CD4-positive, CD25-positive, alpha-beta regulatory T cell (primary cell): ENCODE measurements at places on chromosomes 2 and 18. TPM values are rescaled to one million over a fixed set of nuclear protein-coding genes. Genes with fewer than 3 reads are reported as not detected.
A peak's percentile ranks its signal among the peaks of the same experiment; 100 is the strongest.

Gene GKN1
- polyA plus RNA-seq, result not detected

Gene HOXD4
- polyA plus RNA-seq, result not detected

Gene PSTPIP2
- polyA plus RNA-seq, result 10.3 TPM

Gene DCDC2C
- polyA plus RNA-seq, result not detected

Gene EPHA4
- 17.3 TPM for polyA plus RNA-seq

Gene ITGA6
- polyA plus RNA-seq, result 41.4 TPM

DNA sequence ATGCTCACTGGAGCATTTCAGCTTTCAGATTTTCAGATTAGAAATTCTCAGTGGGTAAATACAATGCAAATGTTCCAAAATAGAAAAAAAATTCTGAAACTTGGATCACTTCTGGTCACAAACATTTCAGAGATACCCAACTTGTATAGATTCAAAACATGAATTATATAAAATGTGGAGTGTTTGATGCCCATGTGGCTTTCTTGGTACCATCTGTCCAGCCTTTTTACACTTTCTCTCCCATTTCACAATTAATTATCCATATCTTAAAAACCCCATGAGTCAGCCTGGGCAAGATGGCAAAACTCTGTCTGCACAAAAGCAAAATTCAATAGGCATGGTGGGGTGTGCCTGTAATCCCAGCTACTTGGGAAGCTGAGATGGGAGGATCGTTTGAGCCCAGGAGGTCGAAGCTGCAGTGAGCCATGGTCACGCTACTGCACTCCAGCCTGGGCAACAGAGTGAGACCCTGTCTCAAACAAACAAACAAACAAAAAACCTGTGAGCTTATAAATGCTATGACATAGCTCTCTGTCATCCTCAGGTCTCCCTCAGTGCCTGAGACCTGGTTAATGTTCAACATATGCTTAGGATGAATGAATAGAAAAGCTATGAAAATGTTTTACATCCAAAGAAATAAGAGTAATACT, 146.3 kb upstream of the TTC39C start:
- H3K4me3 ChIP-seq, result no peak overlapping the region
- no peaks in the 10 kb centered on the region for H3K27me3 ChIP-seq
- H3K36me3 ChIP-seq, result no peaks in the 10 kb centered on the region
- peaks cover 43% of the 10 kb centered on the region for H3K4me1 ChIP-seq
- DNase-seq, result no peak

GRCh38 chr2:11969774-11970173, 223.3 kb downstream of the LPIN1 start:
- H3K4me3 ChIP-seq, result no peak overlapping the region
- H3K27ac ChIP-seq, result no peak overlapping the region

DNA sequence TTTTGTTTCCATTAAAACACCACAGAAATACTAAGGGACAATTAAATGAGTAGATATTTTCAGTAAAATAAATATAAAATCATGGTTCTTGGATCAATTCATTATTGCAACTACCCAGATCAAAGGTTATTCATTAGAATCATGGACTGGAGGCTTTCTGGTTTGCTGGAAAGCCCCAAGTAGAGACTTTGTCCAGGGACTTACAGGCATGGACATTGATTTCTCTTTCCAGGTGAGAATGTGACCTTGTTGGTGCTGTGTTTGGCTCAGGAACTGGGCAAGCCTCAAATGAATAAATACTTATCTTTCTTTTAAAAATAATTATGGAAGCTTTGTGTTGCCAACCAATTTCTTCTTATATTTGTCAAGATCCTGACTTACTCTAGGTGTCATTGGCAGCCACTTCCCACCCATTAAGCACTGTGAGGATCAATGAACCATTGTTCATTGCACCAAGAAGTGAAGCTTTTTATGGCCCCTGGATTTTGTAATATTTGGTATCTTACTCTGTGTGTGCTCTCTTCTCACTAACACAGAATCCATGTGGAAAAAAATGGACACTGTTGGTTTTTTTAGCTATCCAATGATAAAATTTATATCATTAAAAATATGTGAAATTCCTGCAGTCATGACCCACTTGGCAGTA, 205.8 kb upstream of the NRXN1 start:
- no peaks in the 10 kb centered on the region for H3K36me3 ChIP-seq
- no peak for DNase-seq
- no peaks in the 10 kb centered on the region for H3K27me3 ChIP-seq
- no peaks in the 10 kb centered on the region for H3K4me1 ChIP-seq
- H3K4me3 ChIP-seq, result no peak overlapping the region

DNA sequence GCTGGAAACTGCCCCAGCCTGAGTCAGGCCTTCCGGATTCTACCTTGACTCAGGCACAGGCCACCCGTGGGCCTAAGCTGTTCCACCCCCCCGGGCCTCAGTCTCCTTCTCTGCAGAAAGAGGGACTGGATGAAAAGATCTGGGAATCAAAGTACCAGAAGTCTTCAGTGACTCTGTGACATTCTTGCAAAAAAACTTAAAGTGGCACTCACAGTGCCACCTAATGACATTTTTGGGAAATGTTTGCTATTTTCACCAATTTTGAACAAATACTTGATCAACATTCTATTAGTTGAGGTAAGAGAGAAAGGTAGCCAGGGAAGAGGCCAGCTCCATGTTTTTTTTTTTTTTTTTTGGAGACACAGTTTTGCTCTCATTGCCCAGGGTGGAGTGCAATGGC, 48.3 kb upstream of the ACAA2 start:
- H3K27me3 ChIP-seq, result no peaks in the 10 kb centered on the region
- H3K4me1 ChIP-seq, result no peaks in the 10 kb centered on the region
- peak; percentile 29 for DNase-seq
- no peak overlapping the region for H3K27ac ChIP-seq
- H3K4me3 ChIP-seq, result no peak overlapping the region

DNA sequence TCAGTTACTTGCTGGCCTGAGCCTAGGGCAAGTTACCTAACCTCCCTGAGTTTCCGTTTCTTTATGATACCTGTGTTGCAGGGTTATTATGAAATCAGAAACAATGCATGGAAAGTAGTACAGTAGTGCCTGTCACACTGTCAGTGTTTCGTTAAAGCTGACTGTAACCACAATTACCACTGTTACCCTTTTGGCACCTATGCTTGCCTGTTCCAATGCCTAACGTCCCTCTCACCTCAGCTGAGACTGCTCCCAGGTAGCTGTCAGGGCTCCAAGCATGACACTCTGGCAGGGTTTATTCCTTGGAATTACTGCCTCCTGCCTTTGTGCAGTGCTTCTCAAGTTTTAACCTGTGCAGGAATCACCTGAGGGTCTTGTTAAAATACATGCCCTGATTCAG, 135.2 kb upstream of the RBMS1 start:
- no peaks in the 10 kb centered on the region for H3K4me1 ChIP-seq
- DNase-seq, result no peak
- no peak overlapping the region for H3K4me3 ChIP-seq
- no peaks in the 10 kb centered on the region for H3K36me3 ChIP-seq
- no peaks in the 10 kb centered on the region for H3K27me3 ChIP-seq

DNA sequence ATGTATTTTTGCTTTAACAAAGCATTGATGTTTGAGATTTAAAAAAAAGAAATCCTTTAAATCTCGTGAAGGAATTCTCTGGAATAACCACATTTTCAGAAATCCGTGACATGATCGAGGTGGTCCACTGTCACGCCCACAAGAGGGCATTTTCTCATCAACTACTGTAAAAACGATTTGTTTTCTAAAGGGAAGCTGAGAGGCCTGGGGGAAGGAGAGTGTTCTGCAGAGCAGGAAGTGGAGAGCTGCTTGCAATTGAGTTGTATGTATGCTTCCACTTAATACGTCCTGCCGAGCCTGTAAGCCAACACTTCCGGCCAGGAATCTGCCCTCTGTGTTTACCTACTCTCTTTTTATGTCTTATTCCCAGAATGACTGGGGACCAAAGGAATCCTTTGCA, 19.4 kb downstream of the KLHL29 start:
- DNase-seq, result no peak
- no peak overlapping the region for H3K27ac ChIP-seq
- H3K27me3 ChIP-seq, result no peaks in the 10 kb centered on the region

DNA sequence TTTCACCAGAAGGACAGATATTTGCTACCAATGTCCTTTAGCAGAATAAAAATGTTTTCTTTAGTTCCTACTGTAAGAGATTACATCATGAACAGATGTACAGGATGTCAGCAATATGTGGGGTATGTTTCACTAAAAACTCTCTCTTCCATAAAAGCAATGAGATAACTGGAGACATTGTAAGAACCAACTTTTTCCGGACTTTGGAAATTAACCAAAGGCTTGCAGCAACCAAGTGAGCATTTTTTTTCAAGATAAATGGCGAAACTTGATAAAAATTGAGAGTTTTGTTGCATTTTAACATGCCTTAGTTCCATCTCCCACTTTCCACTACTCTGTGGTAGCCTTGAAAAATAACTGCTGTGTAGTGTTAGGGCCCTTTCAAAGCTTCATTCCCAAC, 429.8 kb upstream of the CDH2 start:
- H3K4me1 ChIP-seq, result no peaks in the 10 kb centered on the region
- H3K27me3 ChIP-seq, result no peaks in the 10 kb centered on the region
- no peak overlapping the region for H3K27ac ChIP-seq

DNA sequence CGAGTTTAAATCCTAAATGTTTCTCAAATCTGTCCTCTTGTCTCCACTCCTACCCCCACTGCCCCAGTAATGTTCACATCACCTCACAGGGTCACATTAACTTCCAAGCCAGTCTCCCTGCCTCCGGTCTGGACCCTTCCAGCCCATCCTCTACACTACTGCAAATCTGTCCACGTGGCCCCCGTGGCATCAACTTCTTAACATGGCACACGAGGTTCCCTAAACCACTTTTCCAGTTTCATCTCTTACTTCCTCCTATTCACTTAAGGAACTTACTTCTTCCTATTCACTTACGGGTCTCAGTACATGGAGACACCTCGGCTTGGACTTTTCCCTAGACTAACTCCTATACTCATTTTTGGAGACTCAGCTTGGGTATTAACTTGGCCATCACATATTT, 27.0 kb downstream of the MRPL33 start:
- DNase-seq, result no peak
- no peak overlapping the region for H3K27ac ChIP-seq
- no peak overlapping the region for H3K4me3 ChIP-seq
- no peaks in the 10 kb centered on the region for H3K4me1 ChIP-seq
- no peaks in the 10 kb centered on the region for H3K27me3 ChIP-seq
- H3K36me3 ChIP-seq, result no peaks in the 10 kb centered on the region

DNA sequence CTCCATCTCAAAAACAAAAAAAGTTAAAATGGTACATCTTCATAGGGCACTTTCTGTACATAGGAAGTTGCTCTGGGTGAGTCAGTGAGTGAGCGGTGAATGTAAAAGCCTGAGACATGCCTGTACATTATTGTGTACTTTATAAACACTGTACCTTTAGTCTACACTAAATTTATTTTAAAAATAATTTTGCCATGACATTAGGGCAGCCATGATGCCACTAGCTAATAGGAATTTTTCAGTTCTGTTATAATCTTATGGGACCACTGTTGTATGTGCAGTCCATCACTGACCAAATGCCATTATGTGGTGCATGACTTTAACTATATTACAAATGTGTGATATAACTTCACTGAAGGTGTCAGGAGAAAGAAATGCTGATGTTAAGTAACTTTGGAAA, 11.0 kb upstream of the TXNDC2 start:
- no peak for DNase-seq
- no peaks in the 10 kb centered on the region for H3K36me3 ChIP-seq
- H3K4me3 ChIP-seq, result no peak overlapping the region
- no peaks in the 10 kb centered on the region for H3K27me3 ChIP-seq

GRCh38 chr18:44090453-44090852, 590.2 kb upstream of the SETBP1 start:
- no peaks in the 10 kb centered on the region for H3K4me1 ChIP-seq
- H3K36me3 ChIP-seq, result no peaks in the 10 kb centered on the region
- no peak for DNase-seq
- H3K4me3 ChIP-seq, result no peak overlapping the region
- no peaks in the 10 kb centered on the region for H3K27me3 ChIP-seq

- H3K36me3 ChIP-seq, result no peaks in the 10 kb centered on the region
- peaks cover 2% of the 10 kb centered on the region for H3K27me3 ChIP-seq
- no peak overlapping the region for H3K27ac ChIP-seq
- no peaks in the 10 kb centered on the region for H3K4me1 ChIP-seq
These were observed 207.0 kb upstream of the FANCL start for GRCh38 chr2:58448065-58448507.

GRCh38 chr2:2507417-2507997, 176.4 kb upstream of the MYT1L start:
- no peaks in the 10 kb centered on the region for H3K27me3 ChIP-seq
- H3K4me1 ChIP-seq, result no peaks in the 10 kb centered on the region
- DNase-seq, result no peak
- H3K36me3 ChIP-seq, result no peaks in the 10 kb centered on the region
- no peak overlapping the region for H3K27ac ChIP-seq

- H3K4me3 ChIP-seq, result no peak overlapping the region
- H3K4me1 ChIP-seq, result no peaks in the 10 kb centered on the region
- H3K27me3 ChIP-seq, result no peaks in the 10 kb centered on the region
- no peak overlapping the region for H3K27ac ChIP-seq
- H3K36me3 ChIP-seq, result no peaks in the 10 kb centered on the region
These were observed 95.7 kb downstream of the CDC42EP3 start for GRCh38 chr2:37575780-37576179.

DNA sequence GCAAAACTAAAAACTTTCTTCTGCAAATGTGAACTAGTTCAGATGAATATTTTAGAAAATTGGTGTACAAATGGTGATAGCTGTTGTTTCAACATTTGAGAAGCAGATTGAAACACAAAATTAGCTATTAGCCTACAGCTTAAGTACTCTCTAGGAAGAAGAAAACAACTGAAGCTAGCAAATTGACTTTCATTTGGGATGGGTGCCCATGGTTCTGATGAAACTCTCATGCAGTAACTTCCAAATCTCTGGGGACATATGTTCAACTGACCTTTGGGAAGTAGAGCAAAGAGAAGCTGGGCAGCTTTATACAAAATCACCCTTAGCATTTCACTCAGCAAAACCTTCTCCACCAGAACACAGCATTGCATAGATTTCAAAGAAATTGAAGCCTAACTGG, 119.0 kb downstream of the GALNT13 start:
- no peaks in the 10 kb centered on the region for H3K4me1 ChIP-seq
- H3K4me3 ChIP-seq, result no peak overlapping the region
- H3K27me3 ChIP-seq, result no peaks in the 10 kb centered on the region
- DNase-seq, result no peak
- H3K27ac ChIP-seq, result no peak overlapping the region
- no peaks in the 10 kb centered on the region for H3K36me3 ChIP-seq

DNA sequence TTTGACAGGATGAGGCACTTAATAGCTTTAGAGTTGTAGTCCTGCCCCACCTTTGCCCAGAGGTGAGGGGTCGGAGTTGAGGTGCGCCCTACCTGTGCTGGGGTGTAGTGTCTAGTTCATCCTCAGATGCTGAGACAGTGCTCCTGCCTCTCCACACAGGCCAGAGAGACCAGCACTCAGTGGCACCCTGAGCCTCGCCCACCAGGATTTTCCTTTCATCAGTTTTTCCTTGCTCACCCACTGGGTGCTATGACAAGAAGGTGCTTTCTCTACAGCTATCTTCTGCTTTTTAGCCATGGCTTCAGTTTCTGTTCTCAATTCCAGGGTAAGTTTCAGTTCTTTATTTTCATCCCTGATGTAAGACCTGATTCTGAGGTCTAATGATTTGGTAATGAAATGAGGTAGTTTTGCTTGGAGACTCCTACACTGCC, 16.8 kb upstream of the TMEM131 start:
- H3K4me3 ChIP-seq, result no peak overlapping the region
- no peaks in the 10 kb centered on the region for H3K36me3 ChIP-seq
- H3K4me1 ChIP-seq, result no peaks in the 10 kb centered on the region
- no peak overlapping the region for H3K27ac ChIP-seq
